PC-3 (cell line): ENCODE measurements at places on chromosomes 16 and 17. TPM values are rescaled to one million over a fixed set of nuclear protein-coding genes. Genes with fewer than 3 reads are reported as not detected.

DNA sequence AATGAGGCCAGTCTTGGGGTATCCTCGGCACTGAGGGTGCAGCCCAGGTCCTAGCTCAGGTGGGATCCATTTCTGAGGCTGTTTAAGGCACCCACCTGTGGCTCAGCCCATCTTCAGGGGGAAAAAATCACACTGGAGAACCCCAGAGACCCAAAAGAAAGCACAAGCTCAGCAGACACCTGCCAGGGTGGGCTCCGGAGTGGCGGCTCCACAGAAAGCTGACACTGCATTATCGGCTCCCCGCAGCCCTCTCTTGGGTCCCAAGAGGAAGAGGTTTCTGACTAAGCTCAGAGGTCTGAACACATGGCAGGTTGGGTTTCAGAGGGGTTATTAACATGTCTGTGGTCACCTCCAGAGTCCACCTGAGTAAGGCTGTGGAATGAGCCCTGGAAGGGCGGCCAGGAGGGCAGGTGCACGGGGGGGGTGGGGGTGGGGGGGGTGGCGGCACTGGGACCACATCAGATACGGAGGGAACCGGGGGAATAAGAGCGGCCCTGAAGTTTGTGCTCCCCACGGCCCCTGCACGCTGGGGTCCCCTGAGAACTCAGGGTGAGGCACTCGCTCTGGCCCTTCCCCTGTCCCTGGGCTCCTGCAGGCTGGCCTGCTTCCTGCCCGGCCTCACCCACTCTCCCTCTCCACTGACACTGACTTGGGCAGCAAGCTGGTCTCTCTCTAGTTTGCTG, 79.5 kb downstream of the TIMM22 start:
- H3K4me3 ChIP-seq: no peak overlapping the region
- no peaks in the 10 kb centered on the region for H3K27me3 ChIP-seq
- H3K36me3 ChIP-seq: no peaks in the 10 kb centered on the region
- no peak overlapping the region for H3K27ac ChIP-seq
- no peak for DNase-seq
- H3K4me1 ChIP-seq: peaks cover 15% of the 10 kb centered on the region

Gene PRKCB
- total RNA-seq: not detected in 2 replicates

Gene PABPN1L
- not detected in 2 replicates for total RNA-seq

DNA sequence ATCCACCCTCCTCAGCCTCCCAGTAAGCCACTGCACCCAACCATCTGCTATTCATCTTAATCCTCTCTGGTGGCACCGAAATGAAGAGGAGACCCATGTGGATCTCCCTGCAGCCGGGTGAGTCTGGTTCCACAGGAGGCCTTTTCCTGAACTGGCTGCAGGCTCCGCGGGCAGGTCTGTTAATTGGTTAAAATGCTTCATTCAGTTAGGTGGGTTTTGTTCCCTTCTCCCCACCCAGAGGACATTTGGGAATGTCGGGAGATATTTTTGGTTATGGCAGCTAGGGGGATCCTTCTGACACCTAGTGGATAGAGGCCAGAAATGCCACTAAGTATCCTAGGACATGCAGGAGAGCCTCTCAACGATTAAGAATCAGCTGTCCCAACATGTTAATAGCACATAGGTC, 16.7 kb downstream of the C16orf54 start:
- H3K27ac ChIP-seq: no peak overlapping the region
- H3K27me3 ChIP-seq: no peaks in the 10 kb centered on the region
- H3K4me1 ChIP-seq: no peaks in the 10 kb centered on the region
- H3K36me3 ChIP-seq: no peaks in the 10 kb centered on the region
- H3K4me3 ChIP-seq: no peak overlapping the region
- DNase-seq: peak; percentile 50

DNA sequence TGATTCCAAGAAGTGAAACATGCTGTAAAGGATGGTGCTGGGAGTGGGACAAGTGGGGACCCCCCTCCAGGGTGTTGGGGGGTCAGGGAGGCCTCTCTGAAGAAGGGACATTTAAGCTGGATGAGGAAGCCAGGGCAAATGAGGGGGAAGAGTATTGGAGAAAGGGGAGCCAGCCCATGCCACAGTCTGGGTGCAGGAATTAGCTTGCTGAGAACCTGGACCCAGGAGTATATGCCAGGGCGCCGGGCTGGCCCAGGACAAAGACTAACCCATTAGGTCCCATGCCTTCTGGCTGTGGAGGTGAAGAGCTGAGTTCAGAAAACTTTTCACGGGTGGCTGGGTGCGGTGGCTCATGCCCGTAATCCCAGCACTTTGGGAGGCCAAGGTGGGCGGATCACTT, 45.6 kb upstream of the PIK3R6 start:
- no peaks in the 10 kb centered on the region for H3K36me3 ChIP-seq
- H3K4me1 ChIP-seq: peaks cover 9% of the 10 kb centered on the region
- H3K27me3 ChIP-seq: peaks cover 8% of the 10 kb centered on the region
- DNase-seq: no peak
- no peak overlapping the region for H3K4me3 ChIP-seq

Gene OR1A1
- not detected in 2 replicates for total RNA-seq

Gene MTSS2
- 18.7 and 39.2 TPM in 2 replicates for total RNA-seq

GRCh38 chr17:51255673-51256072, 4.2 kb downstream of the MBTD1 start:
- no peak overlapping the region for H3K4me3 ChIP-seq
- peaks cover 33% of the 10 kb centered on the region for H3K4me1 ChIP-seq
- DNase-seq: no peak
- peaks cover 26% of the 10 kb centered on the region for H3K36me3 ChIP-seq
